Right cardiac atrium (tissue), 5 donors: ENCODE measurements at places on chromosomes 1 and 21. TPM values are rescaled to one million over a fixed set of nuclear protein-coding genes. Genes with fewer than 3 reads are reported as not detected.
A peak's percentile ranks its signal among the peaks of the same experiment; 100 is the strongest.

NPHS2 gene
- total RNA-seq: not detected

KCND3 gene
- total RNA-seq: 26.9 TPM

IFT25 gene
- 14.4 TPM for total RNA-seq

DDR2 gene
- 62.8 TPM for total RNA-seq

DNA sequence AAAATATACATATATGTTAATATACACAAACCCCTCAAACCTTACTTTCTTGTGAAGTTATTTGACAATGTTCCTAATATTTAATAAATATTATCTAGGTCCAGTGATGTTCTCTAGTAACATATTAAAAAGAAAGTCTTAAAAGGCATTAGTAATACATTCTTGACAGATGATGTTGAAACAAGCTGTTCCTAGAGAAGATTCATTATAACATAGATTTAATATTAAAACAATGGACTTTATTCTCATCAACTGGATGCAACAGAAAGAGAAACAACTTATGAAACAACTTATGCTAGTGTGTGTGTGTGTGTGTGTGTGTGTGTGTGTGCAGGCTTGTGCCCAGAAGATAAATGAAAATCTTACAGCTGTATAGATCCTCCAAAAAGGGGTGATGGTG lies 68.5 kb upstream of the PLXNA2 start:
- no peak for DNase-seq

GRCh38 chr1:3816331-3817137 lies 20.2 kb upstream of the LRRC47 start:
- DNase-seq: no peak

GRCh38 chr1:174988986-174989385 lies 10.8 kb upstream of the CACYBP start:
- no peak for DNase-seq

GRCh38 chr1:43531906-43532584 lies 1.4 kb downstream of the PTPRF start:
- DNase-seq: no peak

DNA sequence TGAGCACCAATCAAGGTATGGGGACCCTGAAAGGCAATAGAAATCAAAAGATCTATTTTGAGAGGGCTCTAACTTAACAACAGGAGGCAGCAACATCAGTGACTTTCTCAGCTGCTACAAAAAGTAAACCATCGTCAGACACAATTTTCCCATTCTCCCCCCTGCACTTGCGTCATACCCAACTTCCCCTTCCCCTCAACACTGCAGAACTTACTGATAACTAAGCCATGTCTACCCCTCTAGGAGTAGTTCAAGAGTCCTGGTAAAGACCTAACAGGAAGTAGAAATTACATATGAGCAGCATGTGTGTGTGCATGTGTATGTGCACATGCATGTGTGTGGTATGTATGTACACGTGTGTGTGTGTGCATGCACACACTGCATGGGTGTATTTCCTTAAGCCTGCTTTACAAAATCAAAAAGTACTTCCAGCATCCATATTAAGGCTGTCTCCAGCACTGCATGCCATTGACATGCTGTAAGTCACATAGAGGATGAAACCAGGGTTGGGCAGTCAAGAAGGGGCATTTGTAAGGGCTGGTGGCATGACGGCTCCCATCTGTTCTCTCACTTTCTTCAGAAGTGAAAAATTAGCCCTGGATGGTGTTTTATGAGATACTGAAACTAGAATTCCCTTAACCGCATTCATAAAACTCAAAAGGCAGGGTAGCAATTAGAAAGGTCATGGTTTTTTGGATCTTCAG lies 460.1 kb upstream of the RUNX1 start:
- no peak for DNase-seq

- peak; percentile 61 for DNase-seq
These were observed 7.3 kb upstream of the FAM167B start for GRCh38 chr1:32239790-32240139.

- no peak for DNase-seq
These were observed 101.7 kb downstream of the HUNK start for GRCh38 chr21:31974454-31974985.

DNA sequence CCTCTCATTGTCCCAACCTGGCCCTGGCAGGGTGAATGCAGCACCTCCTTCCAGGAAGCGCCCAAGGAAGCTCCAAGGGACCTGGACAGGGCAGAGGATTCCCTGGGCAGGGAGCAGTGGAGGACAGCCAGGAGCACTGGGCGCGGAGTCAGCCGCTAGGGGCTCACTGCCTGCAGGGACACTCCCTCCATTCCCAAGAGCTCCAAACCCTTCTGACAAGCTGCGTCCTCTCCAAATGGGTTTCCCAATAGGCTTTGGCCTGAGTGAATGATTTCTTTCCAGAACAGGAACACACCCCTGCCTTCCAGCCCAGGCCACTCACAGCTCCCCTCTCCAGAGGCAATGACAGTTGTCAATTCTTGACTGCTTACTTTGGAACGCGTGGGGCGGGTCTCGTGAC lies 128.5 kb upstream of the EDN2 start:
- peak; percentile 70 for DNase-seq

DNA sequence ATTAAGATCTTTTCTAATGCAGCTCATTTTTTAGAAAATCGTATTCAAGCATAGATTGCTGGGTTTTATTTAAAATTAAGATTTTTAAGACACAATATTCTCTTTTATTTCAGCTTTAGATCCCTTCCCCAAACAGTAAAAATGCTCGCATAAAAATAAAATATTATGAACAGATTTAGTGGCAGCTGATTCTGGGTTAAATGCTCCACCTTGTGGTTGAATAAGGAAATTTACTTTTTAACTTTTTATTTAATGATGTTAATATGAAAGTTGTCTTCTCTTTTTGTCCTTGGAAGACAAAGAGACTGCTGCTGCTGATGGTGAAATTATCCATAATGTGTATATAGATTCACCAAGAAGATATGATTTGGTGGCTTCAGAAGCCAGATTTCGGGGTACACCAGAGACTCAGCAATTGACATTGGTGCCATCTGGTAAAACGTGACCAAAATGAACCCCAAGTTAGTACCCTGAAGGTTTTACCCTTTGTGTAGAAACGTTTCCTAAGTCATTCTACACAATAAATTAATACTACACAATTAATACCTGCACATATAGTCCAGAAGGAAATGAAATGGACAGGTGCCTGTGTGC lies 128.0 kb downstream of the ADAMTS1 start:
- no peak for DNase-seq

GRCh38 chr1:119987112-119987511 lies 82.3 kb downstream of the NOTCH2 start:
- no peak for DNase-seq
